ENCODE measurements at places on chromosomes 1 and 21. TPM values are rescaled to one million over a fixed set of nuclear protein-coding genes. Genes with fewer than 3 reads are reported as not detected.

- no peaks in the 10 kb centered on the region for H3K36me3 ChIP-seq
- peaks cover 16% of the 10 kb centered on the region for H3K4me1 ChIP-seq
- no peaks in the 10 kb centered on the region for H3K27me3 ChIP-seq
- no peak for DNase-seq
- H3K4me3 ChIP-seq, result no peak overlapping the region
These were observed 24.6 kb downstream of the GALNT2 start for GRCh38 chr1:230091473-230092231.

PRELP gene
- 2.5 TPM for total RNA-seq

DNM3 gene
- total RNA-seq, result 0.93 TPM

ENO1 gene
- 251 TPM for total RNA-seq

TNFRSF18 gene
- total RNA-seq, result 0.34 TPM

LCE1A gene
- total RNA-seq, result not detected

DNA sequence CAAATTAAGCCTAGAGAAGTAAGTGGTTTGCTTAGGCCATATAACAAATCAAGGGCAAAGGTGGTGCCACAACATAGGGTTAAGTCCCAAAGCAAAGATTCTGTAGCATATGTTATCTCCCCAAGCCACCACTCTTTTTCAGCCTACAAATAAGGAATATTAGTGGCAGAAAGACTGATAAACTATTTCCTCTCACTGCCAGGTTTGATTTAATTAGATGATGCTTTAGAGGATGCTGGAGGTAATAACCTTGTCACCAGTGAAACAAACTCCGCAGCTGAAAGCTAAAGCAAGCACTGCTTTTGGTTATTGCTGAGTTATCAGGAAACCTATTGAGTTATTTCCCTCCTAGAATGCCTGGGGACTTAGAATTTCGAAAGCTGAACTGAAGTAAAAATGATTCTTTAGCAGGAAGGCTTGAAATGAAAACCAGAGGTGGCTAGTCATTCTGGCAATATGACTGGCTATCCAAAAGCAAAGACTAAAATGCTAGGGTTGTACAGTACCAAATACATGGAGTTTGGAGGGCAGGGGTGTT lies 145.2 kb downstream of the SYT2 start:
- DNase-seq, result no peak
- no peaks in the 10 kb centered on the region for H3K36me3 ChIP-seq
- no peak overlapping the region for H3K27ac ChIP-seq
- H3K4me1 ChIP-seq, result no peaks in the 10 kb centered on the region
- H3K27me3 ChIP-seq, result no peaks in the 10 kb centered on the region

UTS2 gene
- total RNA-seq, result not detected

TNFAIP8L2 gene
- total RNA-seq, result 0.16 TPM
